ENCODE measurements at places on chromosomes 16 and 17.

GRCh38 chr17:47287068-47287467, 33.4 kb downstream of the ITGB3 start:
- DNase-seq: no peak

DNA sequence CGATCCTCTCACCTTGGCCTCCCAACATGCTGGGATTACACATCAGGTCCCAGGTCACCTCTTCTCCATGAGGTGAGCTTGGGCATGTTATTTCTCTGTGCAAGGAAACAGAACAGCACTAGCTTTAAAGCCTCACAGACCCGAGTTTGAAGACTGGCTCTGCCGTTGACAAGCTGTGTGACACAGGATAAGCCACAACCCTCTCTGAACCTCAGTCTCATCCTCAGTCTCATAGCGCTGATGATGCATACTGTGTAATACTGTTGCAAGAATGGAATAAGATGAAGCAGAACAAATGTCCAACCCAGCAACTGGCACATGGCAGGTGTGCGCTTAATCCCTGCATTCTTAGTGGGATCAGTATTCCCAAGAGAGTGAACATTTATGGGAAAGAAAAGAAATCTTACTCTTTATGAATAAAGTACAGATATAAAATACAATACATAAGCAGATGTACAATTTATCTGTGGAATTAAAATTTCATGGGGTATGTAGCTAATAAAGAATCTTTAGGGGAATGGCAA, 43.5 kb downstream of the ABAT start:
- no peak for DNase-seq

DNA sequence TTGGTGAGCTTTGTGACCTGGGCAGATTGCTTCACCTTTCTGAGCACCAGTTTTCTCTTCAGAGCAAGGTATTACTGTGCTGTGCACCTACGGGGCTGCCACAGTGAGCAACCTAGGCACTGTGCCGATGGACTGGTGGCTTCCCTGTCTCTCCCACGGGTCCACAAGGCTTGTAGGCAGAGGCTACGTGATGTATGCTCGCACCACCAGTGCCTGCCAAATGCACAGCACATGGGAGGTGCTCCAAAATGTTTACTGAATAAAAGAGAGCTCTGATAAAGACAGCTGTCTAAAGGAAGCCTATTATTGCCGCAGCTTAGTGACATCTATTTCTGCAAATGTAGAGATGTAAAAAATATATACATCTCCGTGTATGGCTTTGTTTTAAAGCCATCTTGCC, 139.2 kb downstream of the CDK5R1 start:
- no peak for DNase-seq

DNA sequence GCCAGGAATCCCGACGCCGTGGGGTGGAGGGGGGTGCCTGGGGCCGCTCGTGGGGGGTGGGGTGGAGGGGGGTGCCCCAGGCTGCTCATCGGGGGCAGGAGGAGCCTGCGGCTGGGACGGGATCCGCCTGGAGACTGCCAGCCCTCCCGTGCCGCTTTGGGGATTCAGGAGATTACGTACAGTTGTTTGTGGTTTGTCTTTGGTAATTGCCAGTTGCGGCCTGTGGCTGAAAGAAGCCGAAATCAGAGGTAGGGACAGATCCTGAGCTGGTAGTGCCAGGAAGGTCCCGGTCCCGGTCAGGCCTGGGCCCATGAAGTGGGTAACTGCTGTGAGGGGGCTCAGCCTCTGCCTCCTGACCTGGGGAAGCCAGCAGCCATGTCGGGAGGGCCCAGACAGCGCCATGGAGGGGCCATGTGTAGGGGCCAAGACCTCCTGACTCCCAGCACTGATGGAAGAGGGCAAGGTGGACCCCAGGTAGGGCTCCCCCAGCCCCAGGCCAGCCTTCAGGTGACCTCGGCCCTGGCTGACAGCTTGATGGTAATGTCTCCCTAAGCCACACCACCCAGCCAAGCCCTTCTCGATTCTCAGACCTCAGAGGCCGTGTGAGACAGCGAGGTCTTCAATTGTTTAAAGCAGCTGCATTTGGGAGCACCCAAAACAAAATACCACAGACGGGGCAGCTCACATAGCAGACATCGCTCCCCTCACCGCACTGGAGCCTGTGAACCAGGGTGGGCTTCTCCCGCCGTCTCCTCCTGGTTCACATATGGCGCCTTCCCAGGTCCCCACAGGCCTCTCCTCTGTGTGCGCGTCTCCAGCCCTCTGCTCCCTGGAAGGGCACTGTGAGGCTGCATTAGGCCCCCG, 34.9 kb upstream of the SSTR5 start:
- DNase-seq: no peak

DNA sequence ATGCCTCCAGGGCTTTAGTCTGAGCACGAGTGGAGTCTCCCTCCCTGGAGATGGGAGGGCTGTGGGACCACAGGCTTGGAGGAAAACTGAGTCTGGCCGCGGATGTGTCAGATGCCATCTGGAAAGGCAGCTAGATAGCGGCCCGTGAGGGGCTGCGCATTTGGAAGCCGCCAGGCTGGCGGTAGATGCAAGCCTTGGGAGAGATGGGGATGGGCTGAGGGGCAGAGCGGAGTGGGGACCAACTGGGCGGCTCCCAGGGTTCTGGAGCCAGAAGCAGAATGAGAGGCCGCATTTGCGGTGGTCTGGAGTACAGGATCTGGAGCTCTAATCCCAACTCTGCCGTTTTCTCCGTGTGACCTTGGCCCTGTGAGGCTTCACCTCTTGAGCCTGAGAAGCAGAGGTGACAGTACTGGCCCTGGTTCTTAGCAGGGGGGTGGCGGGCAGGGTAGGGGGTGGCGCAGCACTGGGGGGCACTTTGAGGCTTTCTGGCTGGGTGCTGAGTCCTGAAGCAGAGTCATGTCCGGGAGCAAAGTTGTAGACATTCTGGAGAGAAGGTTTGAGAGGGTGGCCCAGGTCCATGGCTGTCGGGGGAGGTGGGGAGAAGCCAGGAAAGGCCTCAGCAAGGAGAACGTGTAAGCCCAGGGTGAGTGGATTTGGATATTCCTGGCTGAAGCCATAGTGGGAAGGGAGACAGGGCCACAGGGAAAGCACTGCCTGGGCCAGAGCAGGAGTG, 6.7 kb downstream of the INO80E start:
- DNase-seq: no peak

- no peak for DNase-seq
Measured at GRCh38 chr16:64253096-64253495, 868.8 kb downstream of the CDH11 start.

DNA sequence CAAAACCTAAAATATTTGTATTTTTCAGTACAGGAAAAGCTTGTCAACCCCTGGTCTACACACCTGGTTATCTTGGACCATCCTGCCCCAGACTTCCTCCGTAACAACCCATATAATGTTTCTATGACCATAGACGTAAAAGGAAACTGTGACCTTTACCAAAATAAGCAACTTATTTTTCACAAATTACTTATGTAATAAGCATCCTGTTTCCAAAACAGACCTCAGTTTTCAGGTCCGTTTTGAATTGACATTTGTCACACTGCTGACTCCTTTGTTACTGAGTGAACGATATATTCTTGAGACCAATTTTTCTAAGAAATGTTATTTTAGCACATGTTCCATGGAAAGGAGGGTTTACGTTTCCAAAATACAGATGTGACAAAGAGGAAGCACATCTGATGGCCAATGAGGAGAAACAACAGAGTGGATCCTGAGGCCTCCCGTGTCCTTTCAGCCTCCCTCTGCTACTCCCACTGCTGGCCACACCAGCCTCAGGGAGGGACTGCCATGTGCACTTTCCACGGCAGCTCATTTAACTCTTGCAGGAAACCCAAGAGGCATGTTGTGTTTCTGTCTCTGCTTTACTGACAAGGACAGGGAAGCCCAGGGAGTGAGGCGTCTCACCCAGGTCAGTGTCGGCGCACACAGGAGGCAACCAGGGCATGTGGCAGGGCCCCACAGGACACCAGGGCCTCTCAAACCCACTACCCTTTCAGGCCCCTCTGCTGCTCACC, 20.1 kb upstream of the ALDH3A1 start:
- no peak for DNase-seq

GRCh38 chr17:9199571-9200551, 178.6 kb downstream of the NTN1 start:
- DNase-seq: no peak

DNA sequence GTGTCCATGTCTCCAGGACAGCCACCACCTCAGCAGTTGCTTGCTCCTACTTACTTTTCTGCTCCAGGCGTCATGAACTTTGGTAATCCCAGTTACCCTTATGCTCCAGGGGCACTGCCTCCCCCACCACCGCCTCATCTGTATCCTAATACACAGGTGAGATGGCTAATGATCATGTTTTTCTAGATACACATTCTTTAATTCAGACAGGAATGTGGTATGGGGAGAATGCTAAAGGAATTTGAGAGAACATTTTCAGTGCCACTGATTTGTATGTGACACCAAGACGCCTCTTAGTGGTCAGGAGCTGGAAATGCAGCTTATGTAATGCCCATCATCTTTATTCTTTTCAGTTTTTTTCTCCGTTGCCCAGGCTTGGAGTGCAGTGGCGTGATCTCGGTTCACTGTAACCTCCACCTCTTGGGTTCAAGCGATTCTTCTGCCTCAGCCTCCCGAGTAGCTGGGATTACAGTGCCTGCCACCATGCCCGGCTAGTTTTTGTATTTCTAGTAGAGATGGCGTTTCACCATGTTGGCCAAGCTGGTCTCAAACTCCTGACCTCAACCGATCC, 8.9 kb upstream of the RAPGEFL1 start:
- DNase-seq: no peak

DNA sequence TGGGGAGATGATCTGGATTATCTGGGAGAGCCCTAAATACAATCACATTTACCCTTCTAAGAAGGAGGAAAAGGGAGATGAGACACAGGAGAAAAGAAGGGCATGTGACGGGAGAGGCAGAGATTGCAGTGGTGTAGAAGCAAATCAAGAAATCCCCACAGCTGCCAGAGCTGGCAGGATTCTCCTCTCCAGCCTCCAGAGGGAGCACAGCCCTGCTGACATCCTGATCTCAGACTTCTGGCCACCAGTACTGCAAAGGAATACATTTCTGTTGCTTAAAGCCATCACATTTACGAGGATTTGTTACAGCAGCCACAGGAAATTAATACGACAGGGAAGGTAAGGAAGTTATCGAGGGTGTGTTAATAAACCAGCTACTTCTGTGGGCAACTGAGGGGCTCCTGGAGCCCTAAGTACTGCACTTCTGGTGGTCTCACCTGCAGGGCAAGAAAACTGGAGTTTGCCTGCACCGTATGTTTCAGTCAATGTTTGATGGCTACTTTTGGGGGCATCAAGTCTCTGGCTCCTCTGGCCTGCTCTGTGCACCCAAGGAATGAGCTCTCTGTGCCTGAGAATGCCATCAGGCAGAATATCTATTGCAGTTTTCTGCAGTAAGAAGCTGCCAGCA, 22.9 kb upstream of the CDH13 start:
- DNase-seq: no peak

- DNase-seq: peak; percentile 19
Measured at GRCh38 chr17:17994271-17995069, 21.8 kb downstream of the DRC3 start.

GRCh38 chr16:66926961-66927436, 1.7 kb upstream of the RRAD start:
- DNase-seq: no peak

DNA sequence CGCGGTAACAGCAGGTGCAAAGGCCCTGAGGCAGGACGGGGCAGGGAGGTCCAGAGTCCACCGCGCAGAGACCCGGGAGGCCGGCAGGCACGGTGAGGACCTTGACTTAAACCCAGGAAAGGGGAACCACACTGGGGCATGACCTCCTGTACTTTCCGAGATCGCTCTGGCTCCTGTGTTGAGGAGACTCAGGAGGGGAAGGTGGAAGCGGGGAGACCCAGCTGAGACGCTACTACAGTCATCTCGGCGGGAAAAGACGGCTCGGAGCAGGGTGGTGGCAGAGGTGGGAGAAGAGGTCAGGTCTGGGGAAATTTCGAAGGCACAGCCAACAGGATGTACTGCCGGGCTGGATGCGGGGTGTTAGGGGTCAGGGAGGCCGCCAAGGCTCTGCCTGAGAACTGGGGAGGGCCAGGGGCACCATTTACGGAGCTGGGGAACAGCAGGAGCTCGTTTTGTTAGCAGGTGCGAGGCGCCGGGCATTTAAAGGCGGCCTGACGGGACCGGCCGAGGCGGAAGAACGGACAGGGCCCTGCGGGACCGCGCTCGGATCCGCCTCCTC, 22.3 kb downstream of the NPTX1 start:
- no peak for DNase-seq

DNA sequence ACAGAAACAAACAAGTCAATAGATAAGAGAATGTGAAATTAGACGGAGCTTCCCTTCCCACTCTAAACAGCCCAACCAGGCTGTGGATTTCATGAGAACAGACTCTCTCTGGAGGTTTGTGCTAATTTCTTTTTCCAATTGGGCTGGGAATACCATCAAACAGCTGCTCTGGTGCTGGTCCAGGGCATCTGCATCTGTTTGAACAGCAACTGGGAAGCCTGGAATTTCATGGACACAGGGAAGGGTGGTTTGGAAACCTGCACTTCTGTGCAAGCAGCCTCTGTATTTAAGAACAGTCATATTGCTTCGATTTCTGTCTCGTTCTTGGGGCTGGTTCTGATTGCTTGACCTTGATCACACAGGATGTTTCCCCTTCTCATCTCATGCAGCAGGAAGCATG, 88.7 kb downstream of the FOXL1 start:
- DNase-seq: no peak

GRCh38 chr17:27461192-27461859, 5.1 kb downstream of the KSR1 start:
- DNase-seq: no peak

DNA sequence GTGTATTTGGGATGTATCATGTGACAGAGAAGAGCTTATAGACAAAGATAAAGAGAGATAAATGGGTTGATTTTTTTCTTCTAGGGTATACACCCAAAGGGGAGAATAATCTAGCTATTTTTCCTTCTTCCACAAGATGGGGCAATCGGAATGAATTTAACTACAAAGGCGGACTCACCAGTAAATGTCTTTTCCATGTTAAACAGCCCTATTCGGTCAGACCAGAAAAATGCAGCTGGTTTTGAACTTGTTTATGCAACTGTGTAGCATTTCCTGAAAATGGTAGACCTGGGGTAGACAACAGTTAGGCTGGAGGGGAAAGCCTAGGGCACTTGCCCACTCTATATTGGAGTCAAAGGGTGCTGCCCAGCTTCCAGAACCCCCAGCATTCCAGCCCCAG, 477.1 kb downstream of the TOX3 start:
- no peak for DNase-seq

- DNase-seq: no peak
Measured at GRCh38 chr17:27612160-27612770, 18.7 kb upstream of the LGALS9 start.

- no peak for DNase-seq
Measured at GRCh38 chr17:42120161-42120769, 902 bp downstream of the KAT2A start.
